ENCODE measurements at places on chromosomes 4 and X.

- no peak for DNase-seq
Measured at GRCh38 chr4:123235431-123235830, 161.2 kb upstream of the SPRY1 start.

- no peak for DNase-seq
Measured at GRCh38 chr4:72410158-72410557, 158.9 kb downstream of the ADAMTS3 start.

- no peak for DNase-seq
Measured at GRCh38 chrX:124035657-124036056, 74.2 kb downstream of the STAG2 start.

DNA sequence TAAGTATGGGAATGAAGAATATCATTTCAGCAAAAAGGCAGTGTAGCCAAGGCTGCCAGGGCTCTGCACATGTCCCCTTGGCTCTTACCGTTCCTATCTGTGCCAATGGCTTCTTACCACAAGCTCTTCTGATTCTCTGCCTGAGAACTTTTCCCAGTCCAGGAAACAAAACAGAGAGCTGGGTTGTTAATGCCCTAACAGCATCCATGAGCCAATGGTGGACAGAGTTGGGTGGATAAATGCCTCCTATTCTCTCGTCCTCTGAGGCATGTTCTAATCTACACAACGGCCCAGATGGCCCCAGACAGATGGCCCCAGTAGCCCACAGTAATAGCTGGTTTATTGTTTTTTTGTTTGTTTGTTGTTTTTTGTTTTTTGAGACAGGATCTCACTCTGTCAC is 28.0 kb downstream of the SCD5 start:
- DNase-seq = peak; percentile 10

- DNase-seq = no peak
Measured at GRCh38 chr4:182192511-182193181, 50.6 kb upstream of the TENM3 start.

GRCh38 chr4:8073206-8073863 is 85.3 kb downstream of the ABLIM2 start:
- DNase-seq = no peak

DNA sequence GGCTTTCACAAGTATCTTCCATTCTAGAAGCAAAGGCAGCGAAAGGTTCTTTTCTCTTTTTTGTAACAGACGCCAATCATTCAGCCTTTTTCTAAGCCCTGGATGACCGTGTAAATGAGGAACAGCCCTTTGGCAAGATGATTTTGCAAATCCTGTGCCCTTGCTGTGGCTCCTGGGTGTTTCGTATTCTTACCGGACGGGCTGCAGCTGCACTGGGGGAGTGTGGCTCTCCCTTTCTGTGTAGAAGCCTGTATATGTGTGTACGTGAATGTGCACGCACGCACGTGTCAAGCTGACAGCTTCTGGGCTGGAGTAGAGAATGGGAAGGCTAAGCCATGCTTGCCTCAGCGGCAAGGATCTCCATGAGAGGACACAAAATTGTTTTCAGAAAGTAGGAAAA is 8.2 kb downstream of the GRPEL1 start:
- DNase-seq = no peak

DNA sequence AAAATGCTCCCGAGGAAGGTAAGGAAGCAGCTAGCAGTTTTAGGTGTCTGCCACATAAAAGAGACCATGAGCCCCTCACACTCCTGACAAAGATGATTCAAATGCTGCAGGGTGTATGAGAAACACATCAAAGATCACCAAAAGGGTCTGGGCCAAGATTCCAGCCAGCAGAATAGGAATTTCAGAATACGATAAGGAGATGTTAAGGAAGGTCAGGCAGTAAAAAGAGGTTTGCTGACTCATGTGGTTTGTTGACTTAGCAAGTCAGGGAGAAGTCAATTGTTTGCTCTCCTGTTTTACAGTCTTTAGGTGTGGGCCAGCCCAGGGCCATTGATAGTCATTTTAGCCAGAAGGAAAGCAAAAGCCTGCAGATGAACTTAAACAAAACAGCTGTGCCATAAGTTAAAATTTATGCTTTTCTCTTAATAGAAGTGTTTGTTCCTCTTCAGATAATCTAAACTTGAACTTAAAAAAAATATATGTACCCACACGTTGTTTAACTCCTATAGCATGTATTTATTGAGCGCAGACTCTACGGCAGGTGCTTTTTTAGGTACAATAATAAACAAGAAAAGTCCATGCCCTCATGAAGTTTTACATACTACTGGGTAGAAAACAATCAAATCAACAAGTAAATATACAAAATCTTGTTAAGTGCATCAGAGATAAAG is 115.6 kb downstream of the CAMK2D start:
- no peak for DNase-seq

GRCh38 chr4:128670513-128670912 is 139.0 kb upstream of the JADE1 start:
- no peak for DNase-seq

- no peak for DNase-seq
Measured at GRCh38 chr4:93187892-93188291, 640.7 kb upstream of the ATOH1 start.

GRCh38 chr4:53490965-53491622 is 100.2 kb downstream of the LNX1 start:
- peak; percentile 72 for DNase-seq

DNA sequence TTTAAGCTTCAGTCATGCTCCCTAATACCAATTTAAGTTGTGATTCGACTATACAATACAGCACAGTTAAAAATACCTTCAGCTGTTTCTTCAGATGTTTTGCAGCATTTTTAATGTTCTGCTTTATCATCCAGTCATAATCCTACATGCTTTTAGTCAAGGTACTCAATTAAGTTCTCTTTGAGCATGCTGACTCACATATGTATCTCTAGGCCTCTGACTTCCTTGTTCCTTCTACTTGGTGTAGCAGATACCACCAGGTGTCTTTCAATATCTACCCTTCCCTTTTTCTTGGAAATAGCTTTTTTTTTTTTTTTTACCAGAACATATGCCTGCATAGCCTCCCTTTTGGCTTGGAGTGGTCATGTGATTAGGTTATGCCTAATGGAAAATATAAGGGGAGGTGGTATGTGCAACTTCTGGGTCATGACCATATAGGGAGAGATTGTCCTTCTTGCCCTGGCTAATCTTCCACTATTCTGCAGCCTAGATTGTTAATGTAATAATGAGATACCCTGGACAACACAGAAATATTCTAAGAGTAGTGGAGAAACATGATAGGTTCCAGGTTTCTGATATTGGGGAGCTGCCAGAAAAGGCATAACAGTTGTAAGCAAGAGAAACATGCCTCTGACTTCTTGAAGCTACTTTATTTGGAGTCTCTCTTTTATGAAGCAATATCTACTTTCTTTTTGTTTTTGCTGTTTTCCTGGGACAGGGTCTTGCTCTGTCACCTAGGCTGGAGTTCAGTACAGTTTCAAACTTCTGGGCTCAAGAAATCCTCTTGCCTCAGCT is 737.2 kb upstream of the SLIT2 start:
- DNase-seq = no peak

GRCh38 chrX:124263743-124264142 is 68.7 kb upstream of the TEX13D start:
- no peak for DNase-seq
